ENCODE measurements at places on chromosomes 16 and 17.
A peak's percentile ranks its signal among the peaks of the same experiment; 100 is the strongest.

- no peak for DNase-seq
Measured at GRCh38 chr17:17502741-17503565, 6.8 kb upstream of the RASD1 start.

- DNase-seq: no peak
Measured at GRCh38 chr16:71537643-71538042, 11.4 kb downstream of the CHST4 start.

DNA sequence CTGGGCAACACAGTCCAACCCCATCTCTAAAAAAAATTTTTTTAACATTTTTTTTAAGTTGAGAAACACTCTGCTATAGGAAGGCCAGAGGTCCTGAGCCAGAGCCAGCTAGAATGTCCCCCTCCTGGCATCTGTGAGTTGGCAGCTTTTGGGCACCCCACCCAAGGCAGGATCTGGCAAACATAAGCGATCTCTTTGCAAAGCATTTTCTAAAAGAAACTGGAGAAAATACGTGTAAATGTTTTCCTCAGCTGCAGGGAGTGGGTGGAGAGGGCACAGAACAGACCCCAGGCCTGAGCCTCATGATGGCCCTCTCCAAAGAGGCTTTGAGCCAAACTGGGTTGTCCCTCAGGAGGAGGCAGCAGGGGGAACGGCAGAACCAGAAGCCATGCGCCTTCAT, 11.7 kb downstream of the CAVIN1 start:
- no peak for DNase-seq

- DNase-seq: no peak
Measured at GRCh38 chr16:15885560-15886001, 2.8 kb downstream of the CEP20 start.

- peak; percentile 1 for DNase-seq
Measured at GRCh38 chr16:74862743-74863244, 88.2 kb upstream of the FA2H start.

- no peak for DNase-seq
Measured at GRCh38 chr17:77408284-77408683, 267.5 kb downstream of the SEC14L1 start.

DNA sequence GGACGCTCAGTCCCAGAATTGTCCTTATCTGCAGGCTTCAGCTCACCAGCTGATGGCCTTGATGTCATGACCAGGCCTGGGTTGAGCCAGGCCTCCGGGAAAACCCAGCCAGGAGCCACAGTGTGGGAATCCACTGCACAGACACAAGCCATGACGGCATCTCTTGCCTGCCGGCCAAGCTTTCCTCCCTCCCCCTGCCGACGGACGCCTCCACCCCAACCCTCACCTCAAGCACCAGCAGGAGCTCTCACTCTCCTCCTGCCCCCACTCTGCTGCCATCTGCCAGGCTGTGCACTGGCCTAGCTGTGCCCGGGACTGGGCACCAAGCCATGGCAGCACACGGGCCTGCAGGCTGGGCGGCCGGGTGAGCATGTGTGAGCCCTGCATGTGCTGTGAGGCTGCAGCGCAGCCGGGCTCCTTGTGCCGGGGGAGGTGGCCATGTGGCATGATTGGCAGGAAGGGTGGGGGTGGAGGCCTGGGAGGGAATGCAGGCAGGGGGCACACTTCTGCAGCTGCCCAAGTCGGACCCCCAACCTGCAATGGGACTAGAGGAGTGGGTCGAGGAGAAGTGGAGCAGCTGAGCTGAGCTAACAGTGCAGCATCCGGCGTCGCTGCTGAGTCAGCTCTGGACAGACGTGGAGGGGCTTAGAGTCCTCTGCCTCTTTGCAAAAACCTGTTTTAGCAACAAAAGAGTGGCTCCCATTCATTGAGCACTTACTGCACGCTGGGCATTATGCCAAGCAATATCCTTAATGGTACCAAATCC, 268.5 kb downstream of the CBLN1 start:
- DNase-seq: peak; percentile 58

DNA sequence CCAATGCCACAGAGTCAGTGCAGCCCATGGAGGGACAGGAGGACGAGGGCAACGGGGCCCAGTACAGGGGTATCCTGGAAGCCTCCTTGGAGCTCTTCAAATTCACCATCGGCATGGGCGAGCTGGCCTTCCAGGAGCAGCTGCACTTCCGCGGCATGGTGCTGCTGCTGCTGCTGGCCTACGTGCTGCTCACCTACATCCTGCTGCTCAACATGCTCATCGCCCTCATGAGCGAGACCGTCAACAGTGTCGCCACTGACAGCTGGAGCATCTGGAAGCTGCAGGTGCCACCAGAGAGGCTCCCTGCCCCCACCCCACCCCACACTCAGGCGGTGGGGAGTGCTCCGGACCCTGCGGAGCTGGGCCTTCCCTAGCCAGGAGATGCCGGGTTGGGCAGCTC, 16.6 kb downstream of the TRPV2 start:
- no peak for DNase-seq

DNA sequence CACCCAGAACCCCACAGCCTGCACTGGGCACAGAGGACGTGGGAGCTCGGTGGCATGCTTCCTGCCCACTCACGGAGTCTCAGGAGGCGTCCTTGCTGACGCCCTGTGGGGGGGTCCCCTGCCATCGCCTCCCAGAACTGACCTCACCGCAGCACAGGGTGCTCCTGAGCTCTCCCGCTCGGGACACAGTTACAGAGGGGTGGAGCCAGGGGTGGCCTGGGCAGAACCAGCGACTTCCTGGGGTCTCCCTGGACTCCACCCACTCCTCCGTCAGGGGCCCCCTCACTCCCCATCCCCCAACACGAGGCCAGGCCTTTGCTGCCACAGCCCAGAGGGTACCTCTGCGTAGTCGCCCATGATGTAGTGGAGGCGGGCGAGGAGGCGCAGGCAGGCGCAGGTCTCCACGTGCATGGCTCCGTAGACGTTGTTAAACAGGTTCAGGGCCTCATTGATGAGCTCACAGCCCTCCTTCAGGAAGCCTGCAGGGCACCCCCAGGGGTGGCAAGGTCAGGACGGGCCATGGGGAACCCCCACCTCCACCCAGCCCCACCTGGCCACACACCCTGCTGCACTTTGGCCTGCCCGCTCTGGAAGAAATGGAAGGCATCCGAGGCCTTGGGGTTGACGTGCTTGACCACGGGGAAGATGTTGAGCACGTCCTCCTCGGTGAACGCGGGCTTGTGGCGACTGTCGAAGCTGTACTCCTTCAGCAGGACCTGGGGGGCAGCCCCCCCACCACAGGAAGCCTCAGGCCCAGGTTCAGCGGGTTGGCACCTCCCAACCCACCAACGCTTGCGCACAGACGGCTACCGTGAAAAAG, 17.8 kb downstream of the CLUH start:
- DNase-seq: no peak

DNA sequence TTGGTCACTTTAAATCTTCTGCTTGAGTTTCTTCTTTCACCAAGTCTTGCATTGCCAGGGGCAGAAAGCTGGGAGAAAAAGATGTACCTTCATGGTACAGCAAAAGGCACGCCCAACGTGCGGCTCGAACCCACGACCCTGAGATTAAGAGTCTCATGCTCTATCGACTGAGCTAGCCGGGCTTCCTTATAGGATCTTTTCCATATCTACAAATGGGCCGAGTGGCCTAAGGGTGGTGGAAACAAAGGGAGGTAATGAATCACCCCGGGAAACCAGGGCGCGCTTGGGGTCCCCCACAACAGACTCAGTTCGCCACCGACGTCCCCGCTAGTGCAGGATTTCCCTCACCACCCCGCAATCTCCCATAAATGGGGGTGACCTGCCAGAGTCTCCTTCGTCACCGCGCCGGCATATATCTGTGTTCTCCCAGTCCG, 7.5 kb upstream of the OR1F1 start:
- DNase-seq: no peak

- DNase-seq: no peak
Measured at GRCh38 chr17:34406226-34406625, 43.2 kb upstream of the CCL1 start.

- DNase-seq: no peak
Measured at GRCh38 chr17:16306211-16306610, 47.1 kb downstream of the CENPV start.

DNA sequence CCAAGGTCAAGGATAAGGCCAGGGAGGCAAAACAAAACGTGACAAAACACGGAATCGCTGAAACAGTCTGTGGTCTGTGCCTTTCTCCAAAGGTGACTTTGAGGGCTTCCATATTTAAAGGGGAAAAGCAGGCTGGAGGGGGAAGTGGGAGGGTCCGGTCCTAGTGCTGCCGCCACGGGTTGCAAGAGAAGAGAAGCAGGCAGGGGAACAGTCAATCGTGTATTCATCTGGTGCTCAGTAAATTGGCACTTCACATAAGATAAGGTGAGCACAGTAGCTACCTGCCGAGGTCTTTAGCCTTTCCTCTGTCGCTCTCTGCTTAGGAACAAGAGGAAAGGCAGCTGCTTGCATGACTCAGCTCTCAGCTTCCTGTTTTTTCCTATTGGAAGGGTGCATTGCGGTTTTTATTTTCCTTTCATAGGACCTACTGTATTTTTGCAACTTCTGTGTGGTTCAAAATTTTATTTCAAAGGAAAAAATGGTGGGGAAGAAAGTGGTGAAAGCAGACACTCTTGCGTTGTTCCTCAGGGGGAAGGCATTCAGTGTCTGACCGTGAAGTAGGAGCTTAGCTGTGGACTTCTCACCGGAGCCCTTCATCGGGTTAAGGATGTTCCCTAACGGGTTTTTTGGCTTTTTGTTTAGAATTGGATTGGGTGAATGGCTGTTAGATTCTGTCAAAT, 7.1 kb upstream of the LGALS3BP start:
- DNase-seq: no peak

- no peak for DNase-seq
Measured at GRCh38 chr17:73875346-73875745, 231.1 kb upstream of the SDK2 start.

- DNase-seq: no peak
Measured at GRCh38 chr17:65047941-65048340, 8.6 kb downstream of the GNA13 start.

- no peak for DNase-seq
Measured at GRCh38 chr17:44752953-44753861, 5.6 kb upstream of the ADAM11 start.

GRCh38 chr17:38741461-38741860, 6.7 kb downstream of the PCGF2 start:
- no peak for DNase-seq

DNA sequence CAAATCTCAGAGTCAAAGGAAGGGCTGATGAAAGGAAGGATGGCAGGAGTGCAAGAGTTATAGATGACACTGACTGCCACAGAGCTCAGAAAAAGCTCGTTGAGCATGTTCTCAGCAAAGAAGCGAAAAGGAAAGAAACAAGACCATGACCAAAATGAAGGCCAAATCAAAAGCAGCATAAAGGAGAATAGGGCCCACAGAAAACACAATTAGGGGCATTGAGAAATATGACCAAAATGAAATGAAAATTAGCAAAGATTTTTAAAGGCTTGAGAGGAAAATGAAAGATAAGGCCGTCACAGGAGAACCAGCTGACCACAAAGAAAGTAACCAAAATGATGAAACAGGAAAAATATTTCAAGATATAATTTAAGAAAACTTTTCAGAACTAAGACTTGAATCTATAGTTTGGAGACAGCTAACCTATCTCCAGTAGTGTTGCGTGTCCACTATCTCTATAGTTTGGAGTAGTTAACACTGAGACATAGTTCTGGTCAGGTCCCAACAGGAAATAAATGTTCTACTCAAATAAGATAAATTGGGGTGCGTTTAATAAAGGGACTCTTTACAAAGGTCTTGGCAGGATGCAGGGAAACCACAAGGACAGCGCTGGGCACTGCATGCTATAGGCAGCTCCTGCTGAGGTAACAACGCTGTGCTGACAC, 7.9 kb downstream of the PRSS54 start:
- no peak for DNase-seq

DNA sequence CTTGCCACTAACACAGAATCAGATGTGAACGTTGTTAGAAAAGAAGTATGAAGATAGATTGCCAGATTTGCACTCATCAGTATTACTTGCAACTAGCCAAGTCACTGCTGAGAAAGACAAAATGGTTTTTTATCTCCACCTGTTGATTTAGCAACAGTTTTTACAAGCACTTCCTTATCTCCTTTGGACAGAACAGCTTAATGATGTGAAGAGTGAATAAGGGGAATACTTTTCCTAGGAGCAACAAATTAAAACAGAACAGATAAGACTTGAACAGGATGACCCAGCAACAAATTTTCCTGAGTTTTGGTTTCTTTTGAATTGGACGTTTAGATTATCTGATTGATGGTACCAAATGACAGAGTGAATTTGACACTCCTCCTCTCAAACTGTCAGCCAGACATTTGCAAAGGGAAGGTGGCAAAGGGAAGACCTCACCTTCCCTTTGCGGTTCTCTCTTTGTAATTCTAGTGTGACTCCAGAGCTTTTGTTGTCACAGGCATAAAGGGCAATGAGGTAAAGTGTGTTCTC, 130.6 kb downstream of the NLK start:
- no peak for DNase-seq

DNA sequence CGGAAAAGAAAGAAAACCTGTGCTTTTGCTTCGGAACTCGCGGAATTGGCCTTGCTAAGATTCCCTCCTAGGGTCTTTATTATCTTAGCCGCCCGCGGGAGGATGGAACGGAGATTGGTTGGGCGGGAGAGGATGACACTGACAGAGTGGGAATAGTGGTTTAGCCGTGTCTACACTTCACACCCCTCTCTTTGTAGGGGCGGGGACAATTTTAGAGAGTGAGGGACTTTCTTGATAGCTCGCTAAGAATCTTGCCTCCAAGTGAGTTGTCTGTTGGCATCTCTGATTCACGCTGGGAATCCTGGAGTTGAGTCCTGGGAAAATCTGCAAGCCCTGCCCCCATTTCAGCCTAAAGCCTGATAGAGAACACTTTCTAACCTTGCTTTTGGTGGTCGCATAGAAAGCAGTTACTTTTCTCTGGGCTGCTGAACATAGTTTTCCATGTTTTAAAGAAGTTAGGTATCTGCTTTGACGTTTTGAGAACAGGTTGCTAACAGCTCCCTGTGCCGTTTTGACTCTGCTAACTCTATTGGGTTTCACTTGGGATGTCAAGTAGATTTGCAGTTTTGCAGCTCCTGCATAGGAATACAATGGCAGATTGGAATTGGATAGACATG, 697 bp downstream of the NOL11 start:
- peak; percentile 11 for DNase-seq

DNA sequence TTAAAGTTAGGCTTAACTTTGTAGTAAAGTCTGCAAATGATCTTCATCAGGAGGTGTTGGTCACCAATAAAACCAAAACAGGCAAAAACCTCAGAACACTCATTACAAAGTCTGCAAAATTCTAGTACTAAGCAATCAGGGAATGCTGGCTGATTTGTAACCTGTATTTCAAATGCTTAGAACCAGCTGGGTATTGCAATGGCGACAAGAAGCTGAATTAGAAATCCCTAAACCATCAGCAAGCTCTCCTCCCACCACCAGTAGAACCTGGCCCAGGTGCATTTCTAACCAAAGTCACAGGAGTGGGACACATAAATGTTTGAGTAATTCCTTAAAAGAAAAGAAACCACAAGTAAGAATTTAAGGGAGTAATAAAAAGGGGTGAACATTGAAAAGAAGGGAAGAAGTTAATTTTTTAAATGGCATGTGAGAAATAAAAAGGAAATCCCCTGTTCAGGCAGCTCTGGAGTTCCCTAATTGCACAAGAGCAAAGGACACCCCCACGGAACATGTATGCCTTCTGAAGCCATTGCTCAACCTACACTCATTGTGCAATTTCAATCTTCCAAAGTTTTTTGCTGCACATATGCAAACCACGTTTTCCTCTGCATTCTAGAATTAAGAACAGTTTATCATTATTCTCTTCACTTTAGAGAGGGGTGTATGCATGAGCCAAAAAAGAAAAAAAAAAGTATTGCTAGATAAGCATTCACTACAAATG, 102.9 kb downstream of the HIC1 start:
- no peak for DNase-seq

Data from NCI-H1105 (cell line).